ENCODE measurements at places on chromosomes 16 and 17.
A peak's percentile ranks its signal among the peaks of the same experiment; 100 is the strongest.

- peak; percentile 99 for ATAC-seq
Measured at GRCh38 chr16:66977341-66978113, 10.9 kb upstream of the CES4A start.

DNA sequence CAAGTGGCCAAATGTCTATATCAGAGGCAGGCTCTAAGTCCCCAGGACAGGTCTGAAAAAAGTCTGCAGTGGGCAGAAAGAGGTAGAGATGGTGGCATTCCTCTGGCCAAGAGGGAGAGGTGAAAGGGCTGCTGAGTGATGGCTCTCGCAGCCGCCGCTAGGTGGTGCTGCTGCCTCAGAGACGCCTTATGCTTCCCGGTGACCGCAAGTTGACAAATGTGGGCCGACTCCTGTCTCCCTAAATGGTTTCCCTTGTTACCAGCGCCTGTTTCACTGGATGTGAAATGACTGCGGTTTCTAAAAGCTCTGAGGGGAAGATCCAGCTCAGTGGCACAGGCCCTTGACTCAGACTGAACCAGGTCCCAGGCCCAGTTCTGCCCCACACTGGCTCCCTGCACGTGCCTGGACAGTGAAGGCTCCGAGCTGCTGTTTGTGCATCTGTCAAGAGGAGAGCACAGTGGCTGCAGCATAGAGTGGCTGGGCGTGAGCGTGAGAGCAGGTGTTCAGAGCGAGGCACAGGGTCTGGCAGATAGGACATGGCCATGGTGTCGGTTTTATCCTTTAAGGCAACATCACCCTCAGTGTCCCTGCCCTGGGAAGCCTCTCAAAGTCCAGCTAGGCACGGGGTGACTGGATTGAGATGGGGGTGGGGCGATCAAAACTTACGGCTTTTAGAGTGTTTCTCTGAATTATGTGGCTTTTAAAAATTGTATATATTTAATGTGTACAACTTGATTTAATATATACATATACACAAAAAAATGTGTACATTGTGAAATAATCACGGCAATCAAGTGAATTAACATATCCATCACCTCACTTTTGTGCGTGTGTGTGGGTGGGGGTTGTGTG, 19.9 kb downstream of the CLEC16A start:
- ATAC-seq: peak; percentile 92

- no peak for ATAC-seq
Measured at GRCh38 chr16:74732707-74733350, 32.2 kb upstream of the MLKL start.

GRCh38 chr16:15960124-15960971, 10.9 kb downstream of the ABCC1 start:
- ATAC-seq: no peak

GRCh38 chr16:66502020-66502913, 47.7 kb downstream of the TK2 start:
- ATAC-seq: no peak

GRCh38 chr17:72587156-72587555, 466.3 kb downstream of the SOX9 start:
- no peak for ATAC-seq

GRCh38 chr16:57892447-57893096, 78.4 kb downstream of the CNGB1 start:
- no peak for ATAC-seq

GRCh38 chr17:75764711-75765421, at the start of gene GALK1:
TSS of gene GALK1 (minus strand) at chr17:75765192. CDS start at chr17:75765136, 56 bp downstream.
- ATAC-seq: peak; percentile 88

DNA sequence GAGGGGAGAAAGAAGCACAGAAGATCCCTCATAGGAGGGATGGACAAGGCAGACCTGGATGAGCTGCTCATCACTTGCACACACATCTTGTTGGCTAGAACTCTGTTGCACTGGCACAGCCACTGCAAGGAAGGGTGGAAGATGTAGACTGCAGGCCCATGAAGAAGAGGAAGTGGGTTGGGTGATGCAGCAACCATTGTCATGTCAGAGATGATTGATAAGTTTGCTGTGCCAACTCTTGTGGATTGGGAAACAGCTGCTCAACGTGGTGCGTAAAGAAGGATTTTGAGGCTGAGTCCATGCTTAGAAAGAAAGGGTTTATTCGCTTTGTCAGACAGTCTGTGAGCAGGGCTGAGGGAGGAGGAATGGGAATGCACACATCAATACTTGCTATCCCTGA, 161.4 kb upstream of the MPHOSPH6 start:
- no peak for ATAC-seq

DNA sequence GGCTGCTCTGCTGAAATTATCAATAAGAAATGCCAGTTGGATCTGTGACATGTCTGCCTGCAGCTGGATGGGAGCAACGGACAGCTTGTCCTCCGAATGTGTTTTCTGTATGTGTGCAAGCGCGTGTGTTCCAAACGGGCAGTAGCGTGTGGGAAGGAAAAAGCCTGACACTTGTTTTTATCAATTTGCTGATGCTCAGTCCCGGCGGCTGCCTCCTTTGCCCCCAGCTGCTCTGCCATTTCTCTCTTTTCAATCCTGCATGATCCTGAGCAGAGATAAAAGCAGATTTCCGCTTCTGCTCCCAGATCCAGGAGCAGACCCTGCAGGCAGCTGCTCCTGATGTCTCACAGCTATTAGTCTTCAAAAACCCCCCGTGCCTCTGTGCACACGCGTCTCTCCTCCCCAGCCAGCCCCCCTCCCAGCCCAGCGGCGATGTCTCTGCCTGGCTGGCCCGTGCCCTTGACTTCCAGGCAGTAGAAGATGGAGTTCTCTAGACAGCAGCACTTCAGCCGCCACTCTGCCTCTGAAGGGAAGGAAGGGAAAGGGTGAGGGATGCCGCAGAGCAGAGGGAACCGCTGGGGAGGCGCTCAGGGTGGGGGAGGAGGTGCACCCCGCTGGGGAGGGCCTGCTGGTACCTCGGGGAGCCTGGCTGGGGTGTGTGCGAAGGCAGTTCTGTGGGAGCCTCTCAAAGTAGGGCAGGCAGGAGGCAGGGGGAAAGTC, 4.1 kb downstream of the PRCD start:
- peak; percentile 18 for ATAC-seq

GRCh38 chr16:57722210-57722499, 13.4 kb upstream of the KATNB1 start:
- no peak for ATAC-seq

GRCh38 chr17:4444782-4445473, 11.2 kb downstream of the SPNS3 start:
- peak; percentile 68 for ATAC-seq

GRCh38 chr17:63698381-63698885, 1.5 kb downstream of the LIMD2 start:
- no peak for ATAC-seq

DNA sequence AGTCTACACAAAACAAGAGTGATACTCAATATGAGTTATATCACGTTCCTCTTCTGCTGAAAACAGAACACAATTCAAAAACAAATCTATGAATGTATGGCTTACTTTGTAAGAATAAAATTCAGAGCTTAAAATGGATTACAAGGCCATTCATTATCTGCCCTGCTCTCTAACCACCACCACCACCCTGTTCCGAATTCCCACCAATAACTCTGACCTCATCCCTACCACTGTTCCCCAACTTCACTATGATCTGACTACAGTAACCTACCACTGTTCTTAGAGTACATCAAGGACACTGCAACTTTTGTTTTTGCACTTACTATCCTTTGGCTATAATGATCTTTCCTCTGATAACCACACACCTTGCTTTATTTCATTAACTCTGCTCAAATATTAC, 21.3 kb downstream of the FBXL20 start:
- ATAC-seq: no peak

- no peak for ATAC-seq
Measured at GRCh38 chr16:60648290-60648689, 1387.9 kb downstream of the CDH8 start.

DNA sequence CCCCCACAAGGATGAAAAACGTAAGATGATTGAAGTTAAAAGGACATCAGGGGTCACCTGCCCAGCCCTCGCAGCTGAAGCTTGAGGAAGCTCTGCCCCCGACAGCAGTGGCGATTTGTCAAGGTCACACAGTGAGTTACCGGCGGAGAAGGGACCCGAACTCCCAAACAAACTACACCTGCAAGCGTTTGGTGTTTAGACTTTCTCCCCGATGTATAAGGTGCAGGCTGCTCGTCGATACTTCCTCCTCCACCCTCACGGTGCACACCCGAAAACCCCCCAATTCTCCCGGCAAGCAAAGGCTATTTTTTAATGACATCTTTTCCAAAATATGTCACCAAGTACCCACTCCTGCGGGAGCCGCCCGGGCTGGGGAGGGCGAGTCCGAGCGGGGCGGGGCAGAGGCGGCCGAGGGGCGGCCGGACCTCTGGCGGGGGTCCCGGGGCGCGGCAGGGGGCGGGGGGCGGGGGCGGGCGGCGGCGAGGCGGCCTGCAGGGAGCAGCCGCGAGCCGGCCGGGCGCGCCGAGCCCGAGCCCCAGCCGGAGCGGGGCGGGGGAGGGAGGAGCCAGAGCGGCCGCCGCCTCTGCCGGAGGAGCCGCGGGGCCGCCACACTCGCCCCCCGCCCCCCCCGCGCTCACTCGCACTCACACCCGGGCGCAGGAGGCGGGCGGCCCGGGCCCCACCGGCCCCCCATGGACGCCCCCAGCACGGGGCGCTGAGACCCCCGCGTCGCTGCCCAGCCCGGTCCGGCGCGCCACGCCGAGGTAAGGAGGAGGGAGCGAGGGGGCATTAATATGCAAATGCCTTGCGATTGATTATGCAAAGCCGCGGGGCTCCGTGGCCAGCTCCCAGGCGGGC, at the start of gene THRA:
TSS of gene THRA (plus strand) at position 637 of the 858 bp plus-strand sequence. CDS start 11,524 bp downstream, outside the sequence.
- peak; percentile 55 for ATAC-seq

- peak; percentile 44 for ATAC-seq
Measured at GRCh38 chr17:46865100-46865499, 13.7 kb downstream of the WNT9B start.

GRCh38 chr16:83574388-83574787, 233.4 kb upstream of the HSBP1 start:
- ATAC-seq: no peak

- no peak for ATAC-seq
Measured at GRCh38 chr16:61909074-61909473, 127.2 kb downstream of the CDH8 start.

- no peak for ATAC-seq
Measured at GRCh38 chr17:47949946-47950345, 7.7 kb downstream of the PRR15L start.

GRCh38 chr17:80284631-80285030, 24.0 kb downstream of the RNF213 start:
- ATAC-seq: peak; percentile 24

DNA sequence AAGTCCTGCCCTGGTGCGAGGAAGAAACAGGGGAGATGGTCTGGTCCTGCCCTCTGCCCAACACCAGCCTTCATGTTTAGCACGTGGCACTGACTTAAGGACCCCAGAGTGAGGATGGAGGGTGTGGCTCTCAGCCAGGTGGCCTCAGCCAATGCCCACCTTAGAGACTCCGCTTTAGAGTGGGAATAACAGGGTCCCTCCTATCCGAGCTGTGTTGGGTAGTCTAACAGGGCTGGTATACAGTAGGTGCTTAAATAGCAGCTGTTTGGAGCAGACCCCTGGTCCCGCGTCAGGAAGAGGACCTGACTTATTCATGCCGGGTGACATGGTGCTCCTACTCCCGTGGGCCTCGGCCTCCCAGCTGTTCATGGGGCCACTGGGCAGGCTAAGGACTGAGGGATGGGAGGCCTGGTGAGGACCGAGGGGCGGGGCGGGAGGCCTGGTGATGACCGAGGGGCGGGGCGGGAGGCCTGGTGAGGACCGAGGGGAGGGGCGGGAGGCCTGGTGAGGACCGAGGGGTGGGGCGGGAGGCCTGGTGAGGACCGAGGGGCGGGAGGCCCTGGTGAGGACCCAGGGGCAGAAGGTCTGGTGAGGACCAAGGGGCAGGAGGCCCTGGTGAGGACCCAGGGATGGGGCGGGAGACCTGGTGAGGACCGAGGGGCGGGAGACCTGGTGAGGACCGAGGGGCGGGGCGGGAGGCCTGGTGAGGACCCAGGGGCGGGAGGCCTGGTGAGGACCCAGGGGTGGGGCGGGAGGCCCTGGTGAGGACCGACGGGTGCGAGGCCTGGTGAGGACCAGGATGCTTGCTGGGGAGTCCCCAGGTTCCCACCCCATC, 7.6 kb downstream of the ZFPM1 start:
- no peak for ATAC-seq

DNA sequence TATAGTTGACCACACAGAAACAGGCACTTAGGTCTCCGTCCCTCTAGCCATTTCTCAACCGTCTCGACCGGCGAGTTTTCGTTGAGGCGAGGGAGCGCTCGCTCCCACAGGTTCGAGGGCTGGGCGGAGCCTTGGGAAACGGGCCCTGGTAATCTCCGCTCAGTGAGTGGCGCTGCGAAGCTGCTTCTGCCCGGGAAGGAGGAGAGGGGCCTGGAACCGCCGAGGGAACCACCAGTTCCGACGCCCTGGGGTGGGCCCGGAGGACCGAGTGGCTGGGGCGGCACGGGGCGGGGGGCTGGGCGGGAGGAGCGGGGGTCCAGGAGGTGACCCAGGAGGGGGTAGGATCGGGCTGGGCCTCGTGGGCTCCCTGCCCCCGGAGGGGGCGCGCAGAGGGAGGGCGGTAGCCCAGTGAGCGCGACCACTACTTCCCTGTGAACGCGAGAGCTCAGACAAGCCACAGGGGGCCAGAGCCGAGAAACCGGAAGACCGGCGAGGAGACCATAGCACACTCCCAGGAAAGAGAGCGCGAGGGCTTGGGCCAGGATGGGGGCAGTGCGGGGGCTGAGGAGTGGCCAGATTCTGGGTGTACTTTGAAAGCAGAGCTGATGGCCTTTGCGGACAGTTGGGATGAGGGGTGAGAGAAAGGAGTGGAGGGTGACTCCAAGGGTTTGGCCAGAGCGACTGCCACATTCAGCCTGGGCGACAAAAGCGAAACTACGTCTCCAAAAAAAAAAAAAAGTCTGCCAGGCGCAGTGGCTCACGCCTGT, 29.9 kb upstream of the ARL4D start:
- peak; percentile 86 for ATAC-seq

GRCh38 chr17:29133121-29133713, 47.0 kb downstream of the MYO18A start:
- ATAC-seq: peak; percentile 92

GRCh38 chr17:39582658-39583057, 25.1 kb downstream of the NEUROD2 start:
- no peak for ATAC-seq

DNA sequence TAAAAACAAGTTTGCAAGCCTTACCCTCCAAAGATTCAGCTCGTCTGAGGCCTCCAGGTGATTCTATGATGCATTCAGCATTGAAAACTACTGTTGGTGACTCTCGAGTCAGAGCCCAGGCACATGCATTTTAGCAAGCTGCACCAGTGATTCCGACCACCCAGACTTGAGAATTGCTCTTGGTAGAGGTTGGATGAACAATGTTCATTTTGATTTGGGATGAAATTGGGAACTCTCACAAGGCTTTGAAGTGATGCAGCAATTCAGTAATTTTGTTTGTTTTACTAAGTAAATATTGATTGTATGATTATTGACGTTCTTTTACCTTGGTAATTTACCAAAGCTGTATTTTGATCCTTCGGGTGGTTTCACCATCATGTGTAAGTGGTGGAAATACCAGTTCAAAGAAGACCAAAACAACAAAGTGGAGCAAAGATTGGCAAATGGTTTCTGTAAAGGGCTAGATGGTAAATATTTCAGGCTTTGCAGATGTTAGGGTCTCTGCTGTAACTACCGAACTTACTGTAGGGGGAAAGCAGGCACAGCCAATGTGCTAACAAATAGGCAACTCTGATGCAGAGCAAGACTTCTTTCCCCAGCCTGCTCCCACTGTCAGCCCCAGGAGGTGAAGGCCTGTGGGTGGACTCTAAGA, 11.8 kb downstream of the ALDH3A2 start:
- ATAC-seq: no peak
